ENCODE measurements at places on chromosomes 16 and 17.

DNA sequence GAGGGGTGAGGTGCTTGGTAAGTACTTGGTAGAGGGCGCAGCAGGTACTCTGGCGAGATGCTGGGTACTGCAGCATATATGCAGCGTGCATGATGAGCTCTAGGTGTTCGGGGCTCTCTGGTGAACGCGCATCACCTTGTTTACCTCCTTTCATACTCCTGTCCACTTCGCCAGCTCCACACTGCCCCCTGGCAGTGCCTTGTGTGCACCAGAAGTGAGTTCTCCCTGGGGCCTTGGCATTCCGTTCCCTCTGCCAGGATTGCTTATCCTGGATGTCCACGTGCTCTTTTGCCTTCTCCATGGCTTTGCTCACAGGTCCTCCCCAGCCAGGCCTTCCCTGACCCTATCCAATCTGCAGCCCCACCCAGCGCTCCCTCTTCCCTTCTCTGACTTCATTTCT lies 154.2 kb downstream of the MRM1 start:
- DNase-seq, result peak; percentile 39

GRCh38 chr17:42155614-42156045 lies 841 bp upstream of the RAB5C start:
- no peak for DNase-seq

DNA sequence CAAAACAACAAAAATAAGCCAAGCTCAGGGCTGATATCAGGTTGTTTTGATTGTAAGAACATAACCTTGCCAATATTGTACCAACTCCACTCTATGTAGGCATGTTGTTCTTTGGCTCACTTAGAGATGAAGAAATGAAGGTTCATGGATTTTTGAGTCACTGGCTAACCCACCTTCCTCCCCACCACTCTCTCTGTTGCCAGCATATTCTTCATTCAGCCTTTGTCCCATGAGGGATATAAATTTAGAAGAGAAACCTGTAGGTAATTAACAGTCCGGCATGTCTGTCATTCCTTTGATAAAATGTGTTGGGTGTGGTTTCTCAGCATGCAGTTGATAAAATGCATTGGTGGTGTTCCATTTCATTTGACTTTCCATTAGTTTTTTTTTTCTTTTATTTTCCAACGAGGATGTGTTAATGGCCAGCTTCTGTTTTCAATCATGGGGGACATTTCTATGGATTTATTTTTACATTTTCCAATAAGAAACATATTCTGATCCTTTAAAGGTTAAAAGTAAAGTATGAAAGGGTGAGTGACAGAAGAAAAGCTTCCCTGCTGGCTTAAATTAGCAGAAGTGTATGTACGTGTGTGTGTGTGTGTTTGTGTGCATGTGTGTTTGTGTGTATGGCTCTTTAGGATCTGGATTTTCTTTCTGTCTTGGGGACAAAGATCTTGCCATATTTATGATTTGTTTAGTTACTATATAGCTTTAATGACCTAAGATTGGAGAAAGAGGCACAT lies 166.2 kb upstream of the KCNJ16 start:
- DNase-seq, result no peak

- DNase-seq, result no peak
Observed at GRCh38 chr16:87359121-87359520, 24.5 kb downstream of the FBXO31 start.

DNA sequence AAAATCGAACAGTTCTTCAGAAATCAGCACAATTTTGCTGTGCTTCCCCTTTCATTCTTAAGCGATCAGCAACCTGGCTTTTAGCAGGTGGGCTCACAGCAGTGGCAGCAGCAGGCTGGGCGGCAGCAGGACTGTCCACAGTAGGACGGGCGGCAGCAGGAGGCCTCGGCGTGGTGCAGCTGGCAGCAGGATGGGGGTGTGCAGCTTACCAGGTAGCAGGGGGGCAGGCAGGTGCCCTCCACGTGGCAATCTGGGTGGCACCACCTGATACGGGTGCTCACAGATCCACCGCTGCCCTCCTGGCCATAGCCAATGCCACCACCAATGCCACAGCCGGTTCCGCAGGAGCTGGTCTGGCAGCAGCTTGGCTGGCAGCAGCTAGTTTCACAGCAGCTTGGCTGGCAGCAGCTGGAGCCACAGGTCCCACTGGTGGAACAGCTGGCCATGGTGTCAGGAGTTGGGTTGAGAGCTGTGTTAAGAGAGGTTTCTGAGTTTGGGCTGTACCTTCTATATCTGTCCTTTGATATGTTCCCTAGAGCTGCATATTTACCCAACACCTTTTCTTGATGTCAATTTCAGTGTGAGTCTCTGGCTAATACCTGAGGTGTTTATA lies at the start of gene KRTAP1-4:
KRTAP1-4 (minus strand) TSS at position 563 of the 613 bp plus-strand sequence; CDS start at position 446, 117 bp downstream.
- no peak for DNase-seq
